ENCODE measurements at places on chromosomes 5 and 9.

- no peak for DNase-seq
Observed at GRCh38 chr5:169875731-169876130, 104.6 kb downstream of the INSYN2B start.

DNA sequence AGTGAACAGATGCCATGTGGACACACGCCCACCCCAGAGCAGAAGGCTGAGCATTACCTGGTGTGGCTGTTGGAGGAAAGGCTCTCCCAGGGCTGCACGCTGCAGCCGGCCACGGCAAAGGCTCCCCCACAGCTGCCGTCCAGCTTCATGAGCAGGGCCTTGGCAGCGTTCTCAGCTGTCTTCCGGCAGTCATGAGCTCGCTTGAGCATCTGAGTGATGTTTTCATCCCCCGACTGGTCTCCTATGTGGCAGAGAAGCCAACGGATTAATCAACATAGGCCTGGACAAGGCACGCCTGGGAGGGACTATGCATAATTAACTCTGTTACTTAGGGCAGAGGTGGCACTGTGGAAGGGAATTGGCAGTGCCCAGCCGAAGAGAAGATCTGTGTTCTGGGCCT lies 87.3 kb downstream of the DCP2 start:
- no peak for DNase-seq

DNA sequence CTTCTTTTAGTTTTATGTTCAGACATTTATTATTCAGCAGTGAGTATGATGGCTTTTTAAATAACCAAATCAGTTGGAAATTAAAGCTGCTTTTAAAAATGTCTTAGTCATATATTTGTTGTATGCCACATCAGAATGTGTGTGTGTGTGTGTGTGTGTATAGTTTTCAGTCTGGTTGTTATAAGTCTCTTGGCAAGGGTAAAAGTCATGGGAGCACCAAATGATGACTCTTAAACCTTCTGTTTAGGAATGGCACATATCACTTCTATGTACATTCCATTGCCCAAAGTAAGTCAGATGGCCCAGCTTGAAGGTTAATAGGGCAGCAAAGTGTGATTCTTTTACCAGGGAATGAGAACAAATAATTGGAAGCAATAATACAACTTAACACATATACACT lies 135.9 kb downstream of the RNF180 start:
- no peak for DNase-seq

GRCh38 chr9:135506327-135507103 lies 6.0 kb downstream of the MRPS2 start:
- no peak for DNase-seq

DNA sequence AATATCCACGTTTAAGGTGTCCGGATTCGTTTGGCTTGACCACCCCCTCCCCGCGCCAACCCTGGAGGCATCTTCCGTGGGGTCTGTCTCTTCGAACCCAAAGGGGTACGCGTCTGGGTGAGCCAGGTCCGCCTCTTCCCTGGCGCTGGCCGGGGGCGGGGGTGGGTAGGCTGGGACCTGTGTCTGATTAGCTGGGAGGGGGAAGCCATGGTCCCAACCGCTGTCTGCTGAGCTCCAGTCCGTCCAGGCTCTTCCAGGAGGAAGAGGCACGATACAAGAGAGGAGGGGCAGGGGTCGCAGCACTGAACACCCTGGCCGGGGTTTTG lies at the start of gene LVRN:
LVRN (plus strand) TSS at position 237 of the 326 bp plus-strand sequence. CDS start 143 bp downstream, outside the sequence.
- no peak for DNase-seq

DNA sequence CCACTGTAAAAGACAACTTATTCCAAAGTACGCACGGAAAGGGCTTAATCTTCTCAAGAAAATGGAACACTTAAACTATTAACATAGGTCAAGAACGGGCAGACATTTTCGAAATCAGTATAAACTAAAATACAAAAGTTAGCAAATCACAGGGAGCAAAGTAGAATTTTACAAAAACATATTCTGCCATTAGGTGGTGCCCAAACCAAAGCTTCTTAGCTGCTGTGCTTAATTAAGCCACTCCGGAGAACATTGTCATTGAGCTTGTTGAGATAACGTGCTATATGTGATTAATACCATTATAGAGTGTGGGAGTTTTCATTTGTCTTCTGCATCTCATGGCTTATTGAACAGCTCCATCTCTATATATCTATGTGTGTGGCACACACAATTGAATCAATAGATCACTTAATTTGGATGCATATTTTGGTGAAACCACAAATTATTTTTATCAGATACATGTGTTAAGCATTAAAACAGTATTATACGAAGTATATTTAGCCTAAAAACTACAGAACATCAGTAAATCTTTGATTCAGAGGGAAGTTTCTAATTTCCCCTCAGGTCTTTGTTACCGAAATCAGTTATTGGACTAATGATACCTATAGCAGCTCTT lies 23.4 kb downstream of the UBLCP1 start:
- no peak for DNase-seq

DNA sequence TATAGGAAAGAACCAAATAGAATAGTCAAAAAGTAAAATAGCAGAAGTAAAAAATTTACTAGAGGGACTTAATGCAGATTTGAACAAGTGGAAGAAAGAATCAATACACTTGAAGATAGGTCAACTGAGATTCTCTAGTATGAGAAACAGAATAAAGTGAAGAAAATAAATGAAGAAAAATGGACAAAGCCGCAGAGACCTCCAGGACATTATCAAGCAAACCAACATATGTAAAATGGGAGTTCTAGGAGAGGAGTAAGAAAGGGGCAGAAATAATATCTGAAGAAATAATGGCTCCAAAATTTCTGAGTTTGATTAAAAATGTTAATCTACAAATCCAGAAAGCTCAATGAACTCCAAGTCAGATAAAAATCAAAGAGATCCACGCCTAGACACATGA lies 70.0 kb upstream of the ZBTB43 start:
- DNase-seq: no peak

DNA sequence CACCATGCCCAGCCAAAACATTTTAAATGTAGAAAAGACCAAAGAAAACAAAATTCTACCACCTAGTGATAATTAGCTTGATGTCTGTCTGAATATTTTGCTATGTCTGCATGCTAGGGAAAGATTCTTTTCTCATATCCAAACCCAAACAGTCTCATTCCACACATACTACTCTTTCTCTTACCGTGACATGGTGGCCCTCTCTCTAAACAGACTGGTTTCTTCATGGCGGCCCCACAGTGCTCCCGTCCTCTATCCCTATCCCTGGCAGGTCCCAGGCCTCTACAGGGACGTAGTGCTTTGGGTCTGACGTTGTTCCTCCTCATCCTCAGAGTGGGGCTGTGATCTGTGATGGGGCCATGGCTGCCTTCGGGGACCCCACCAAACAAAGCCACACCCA lies 8.1 kb downstream of the CORO2A start:
- no peak for DNase-seq

DNA sequence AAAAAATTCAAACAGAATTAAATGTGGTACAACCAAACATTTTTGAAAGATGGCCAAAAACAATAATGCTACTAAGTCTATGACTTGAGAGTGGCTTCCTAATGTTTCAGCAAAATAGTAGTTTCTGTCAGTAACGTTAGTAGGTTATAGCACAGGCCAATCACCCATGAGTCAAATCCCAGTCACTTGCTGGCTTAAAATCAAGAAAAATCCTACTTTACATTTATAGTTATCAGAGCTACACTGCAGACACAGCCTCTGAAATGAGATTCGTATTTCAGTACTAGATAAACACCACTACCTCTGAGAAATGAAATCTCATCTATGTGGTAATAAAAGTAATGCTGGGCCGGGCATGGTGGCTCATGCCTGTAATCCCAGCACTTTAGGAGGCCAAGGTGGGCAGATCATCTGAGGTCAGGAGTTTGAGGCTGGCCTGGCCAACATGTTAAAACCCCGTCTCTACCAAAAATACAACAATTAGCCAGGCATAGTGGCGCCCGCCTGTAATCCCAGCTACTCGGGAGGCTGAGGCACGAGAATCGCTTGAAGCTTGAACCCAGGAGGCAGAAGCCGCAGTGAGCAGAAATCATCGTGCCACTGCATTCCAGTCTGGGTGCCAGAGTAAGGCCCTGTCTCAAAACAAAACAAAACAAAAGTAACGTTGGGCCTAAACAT lies 6.1 kb downstream of the ZDHHC21 start:
- DNase-seq: no peak

- DNase-seq: no peak
Observed at GRCh38 chr5:29218138-29218537, 1975.3 kb upstream of the CDH6 start.

- DNase-seq: no peak
Observed at GRCh38 chr5:132821791-132822190, 8.7 kb downstream of the SHROOM1 start.

GRCh38 chr5:133613743-133614142 lies 1.4 kb upstream of the FSTL4 start:
- no peak for DNase-seq

DNA sequence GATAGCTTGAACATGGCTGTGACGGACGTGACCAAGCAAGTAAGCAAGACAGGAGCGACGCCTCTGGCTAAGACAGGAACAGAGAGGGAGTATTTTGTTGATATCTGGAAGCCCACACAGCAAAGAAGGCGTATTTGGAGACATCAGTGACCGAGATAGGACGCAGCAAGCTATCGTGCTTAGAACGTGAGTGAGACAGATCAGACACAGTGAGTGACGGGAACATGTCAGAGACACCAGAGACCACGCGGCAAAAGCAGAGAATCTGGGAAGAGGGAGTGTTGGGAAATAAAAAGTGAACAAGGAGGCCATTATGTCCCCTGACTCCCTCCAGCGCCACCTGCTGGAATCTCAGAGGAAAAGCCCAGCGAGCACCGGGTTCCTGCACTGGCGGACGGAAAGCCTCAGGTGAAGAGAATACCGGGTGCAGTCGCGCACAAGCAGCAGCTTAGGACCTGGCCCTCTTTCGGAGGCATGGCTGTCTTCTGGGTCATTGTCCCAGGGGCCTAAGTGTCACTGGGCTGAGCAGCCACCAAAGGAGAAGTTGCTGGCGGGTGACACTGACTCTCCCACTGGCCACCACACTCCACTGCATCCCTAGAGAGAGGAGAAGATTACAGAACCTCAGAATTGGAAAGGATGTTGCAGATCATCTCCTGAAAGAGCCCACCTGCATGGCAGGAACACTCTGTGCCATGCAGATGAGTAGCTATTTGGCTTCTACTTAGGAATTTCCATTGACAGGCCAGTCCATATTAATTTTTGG lies 99.1 kb downstream of the FBXO38 start:
- no peak for DNase-seq

DNA sequence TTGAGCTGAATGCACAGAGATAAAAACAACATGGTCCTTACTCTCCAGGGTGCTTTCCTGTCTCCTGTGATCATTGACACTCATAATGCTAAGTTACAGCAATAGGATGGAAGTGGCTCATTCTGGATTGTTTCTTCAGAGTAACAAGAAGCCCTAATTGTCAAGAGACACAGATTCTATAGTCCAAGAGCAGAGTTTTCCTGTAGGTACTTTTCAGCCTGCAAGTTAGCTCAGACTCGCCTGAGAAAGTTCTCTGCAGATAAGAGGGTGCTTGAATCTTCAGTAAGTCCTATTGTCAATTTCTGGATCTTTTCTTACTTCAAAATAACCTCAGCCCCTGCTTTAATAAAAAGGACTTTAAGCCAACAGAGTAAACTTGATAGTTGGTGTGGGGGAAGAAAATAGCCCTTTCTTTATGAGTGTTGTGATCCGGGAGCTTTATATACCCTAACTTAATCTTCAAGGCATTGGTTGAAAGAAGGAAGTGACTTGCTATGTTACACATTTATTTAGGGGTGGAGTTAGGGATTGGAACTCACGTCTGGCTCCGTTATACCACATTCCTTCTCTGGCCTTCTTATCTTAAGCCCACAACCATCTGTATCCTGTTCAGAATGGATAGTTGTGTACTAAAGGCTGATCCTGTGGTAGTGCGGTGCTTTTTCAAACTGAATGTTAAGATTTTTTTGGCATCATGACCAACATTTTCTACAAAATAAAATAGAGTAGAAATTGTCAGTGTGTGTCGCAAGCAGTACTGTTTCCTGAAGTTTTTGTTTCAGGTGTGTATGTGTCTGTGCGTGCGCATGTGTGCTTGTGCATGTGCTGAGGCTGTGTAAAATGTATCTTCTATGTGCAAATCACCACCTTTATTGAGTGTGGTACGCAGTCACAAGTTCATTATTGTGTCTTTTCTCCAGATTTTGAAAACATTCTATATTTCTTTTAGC lies 173.9 kb downstream of the WDR70 start:
- DNase-seq: no peak

GRCh38 chr9:137388589-137389427 lies 34.2 kb downstream of the EXD3 start:
- no peak for DNase-seq

- DNase-seq: no peak
Observed at GRCh38 chr5:148820461-148821395, 5.7 kb upstream of the ADRB2 start.

GRCh38 chr5:146878476-146879172 lies at the start of gene PPP2R2B:
PPP2R2B (minus strand) TSS chr5:146878757.
- peak; percentile 45 for DNase-seq

DNA sequence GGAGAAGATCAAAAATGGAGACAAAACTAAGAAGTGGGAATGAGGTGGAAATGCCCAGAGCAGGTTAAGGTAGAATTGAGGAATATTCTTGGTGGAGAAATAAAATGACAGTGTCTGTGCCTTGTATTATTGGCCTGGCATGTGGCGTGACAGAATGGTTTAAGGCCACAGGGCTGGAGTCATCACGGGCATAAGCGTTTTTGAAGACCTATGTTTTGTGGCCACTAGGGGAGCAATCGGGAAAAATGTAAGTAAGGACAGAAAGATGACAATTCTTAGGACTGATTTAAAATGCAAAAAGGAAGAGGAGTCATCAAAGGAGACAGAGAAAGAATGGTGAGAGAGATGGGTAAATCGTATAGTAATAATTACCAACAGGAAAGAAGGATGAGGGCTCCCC lies 72.2 kb upstream of the EPB41L4A start:
- DNase-seq: no peak

DNA sequence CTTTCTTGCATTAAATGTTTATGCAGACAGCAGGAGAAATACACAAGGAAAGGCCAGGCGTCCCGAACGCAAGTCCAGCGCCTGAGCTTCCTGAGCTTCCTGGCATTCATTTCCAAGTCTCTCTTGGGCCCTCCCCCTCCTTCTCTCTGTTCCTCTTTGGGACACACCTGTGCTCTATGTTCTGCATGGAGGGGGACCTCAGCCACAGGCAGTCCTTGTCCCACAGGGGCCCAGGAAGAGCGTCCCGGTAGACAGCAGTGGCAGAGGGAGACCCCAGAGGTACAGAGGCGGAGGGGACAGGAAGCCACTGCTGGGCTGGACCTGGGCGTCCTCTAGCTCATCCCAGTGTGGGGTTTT lies 221.3 kb downstream of the C9orf50 start:
- no peak for DNase-seq

Measured in amygdala (tissue), 56 donors.